Fibroblast of gingiva (primary cell): ENCODE measurements at places on chromosomes 3 and 15.

GRCh38 chr15:78810362-78811123, 721 bp downstream of the ADAMTS7 start:
- peak; percentile 55 for DNase-seq

GRCh38 chr15:55696221-55696620, 46.7 kb downstream of the PRTG start:
- DNase-seq, result no peak

GRCh38 chr15:40510201-40510600, 39.4 kb downstream of the CHST14 start:
- DNase-seq, result no peak

GRCh38 chr3:38576131-38576525, 73.4 kb downstream of the SCN5A start:
- DNase-seq, result no peak

GRCh38 chr3:39158148-39158715, 4.8 kb upstream of the CSRNP1 start:
- DNase-seq, result no peak

GRCh38 chr3:123261666-123262065, 59.9 kb downstream of the SEC22A start:
- DNase-seq, result no peak

- DNase-seq, result no peak
These were observed 511.3 kb downstream of the GABRG3 start for GRCh38 chr15:27482287-27482686.

DNA sequence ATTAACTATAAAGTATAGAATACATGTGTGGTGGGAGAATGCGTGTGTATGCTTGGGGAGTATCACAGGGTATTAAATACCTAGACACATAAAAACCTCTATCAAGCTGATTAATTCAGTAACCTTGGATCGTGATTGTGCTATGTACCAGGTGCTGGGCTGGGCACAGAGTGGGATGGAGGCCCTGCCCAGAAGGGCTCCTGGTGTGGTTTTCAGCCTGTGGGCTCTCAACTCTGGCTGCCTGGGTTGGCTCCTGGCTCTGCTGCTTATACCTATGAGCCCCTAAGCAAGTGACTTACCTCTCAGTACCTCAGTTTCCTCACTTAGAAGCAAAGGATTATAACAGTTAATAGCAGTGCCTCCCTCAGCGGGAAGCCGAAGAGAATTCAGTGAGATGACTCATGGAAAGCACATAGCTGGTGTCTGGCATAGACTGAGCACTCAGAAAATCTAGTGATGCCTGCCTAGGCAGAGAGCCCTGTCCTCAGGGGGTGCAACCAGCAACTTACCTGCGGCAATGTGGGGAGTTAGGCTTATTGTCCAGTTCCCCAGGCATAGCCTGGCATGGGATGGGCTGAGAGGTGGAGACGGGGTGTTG, 90.6 kb upstream of the MYZAP start:
- no peak for DNase-seq

- peak; percentile 72 for DNase-seq
These were observed 11.4 kb upstream of the STAB1 start for GRCh38 chr3:52483577-52484381.

- peak; percentile 65 for DNase-seq
These were observed 1.3 kb upstream of the TP63 start for GRCh38 chr3:189629803-189630455.

DNA sequence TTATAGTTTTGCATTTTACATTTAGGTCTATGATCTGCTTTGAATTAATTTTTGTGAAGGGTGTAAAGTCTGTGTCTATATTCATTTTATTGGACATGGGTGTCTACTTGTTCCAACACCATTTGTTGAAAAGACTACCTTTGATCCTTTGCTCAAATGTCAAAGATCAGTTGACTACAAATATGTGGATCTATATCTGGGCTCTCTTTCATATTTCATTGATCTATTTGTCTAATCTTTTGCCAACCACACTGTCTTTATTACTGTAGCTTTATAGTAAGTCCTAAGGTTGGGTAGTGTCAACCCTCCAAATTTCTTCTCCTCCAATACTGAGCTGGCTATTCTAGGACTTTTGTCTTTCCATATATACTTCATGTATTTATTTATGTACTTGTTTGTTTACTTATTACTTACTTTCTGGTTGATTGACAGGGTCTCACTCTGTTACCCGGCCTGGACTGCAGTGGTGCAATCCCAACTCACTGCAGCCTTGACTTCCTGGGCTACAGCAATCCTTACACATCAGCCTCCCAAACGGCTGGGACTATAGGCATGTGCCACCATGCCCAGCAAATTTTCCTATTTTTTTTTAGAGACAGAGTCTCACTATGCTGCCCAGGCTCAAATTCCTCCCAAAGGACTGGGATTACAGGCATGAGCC, 53.8 kb upstream of the TTBK2 start:
- DNase-seq, result no peak

GRCh38 chr15:58378241-58379085, 53.3 kb upstream of the LIPC start:
- peak; percentile 18 for DNase-seq

DNA sequence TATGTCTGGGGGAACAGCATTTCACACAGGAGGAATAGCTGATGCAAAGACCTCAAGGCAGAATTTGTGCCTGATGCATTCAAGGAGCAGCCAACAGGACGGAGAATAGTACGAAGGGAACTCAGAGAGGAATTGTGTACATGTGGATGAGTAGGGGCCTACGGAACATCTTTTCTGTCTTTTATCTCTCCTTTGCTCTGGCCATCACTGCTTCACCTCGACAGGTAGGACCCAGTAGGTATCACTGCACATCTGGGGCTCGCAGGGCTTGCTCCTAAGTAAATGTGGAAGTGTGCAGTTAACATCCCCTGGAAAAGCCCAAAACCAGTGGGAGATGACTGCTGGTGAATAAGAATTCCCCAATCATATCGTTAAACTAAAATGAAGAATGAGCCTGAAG, 56.4 kb upstream of the POU1F1 start:
- DNase-seq, result no peak

GRCh38 chr15:47415539-47415971, 301.8 kb upstream of the SEMA6D start:
- peak; percentile 52 for DNase-seq

DNA sequence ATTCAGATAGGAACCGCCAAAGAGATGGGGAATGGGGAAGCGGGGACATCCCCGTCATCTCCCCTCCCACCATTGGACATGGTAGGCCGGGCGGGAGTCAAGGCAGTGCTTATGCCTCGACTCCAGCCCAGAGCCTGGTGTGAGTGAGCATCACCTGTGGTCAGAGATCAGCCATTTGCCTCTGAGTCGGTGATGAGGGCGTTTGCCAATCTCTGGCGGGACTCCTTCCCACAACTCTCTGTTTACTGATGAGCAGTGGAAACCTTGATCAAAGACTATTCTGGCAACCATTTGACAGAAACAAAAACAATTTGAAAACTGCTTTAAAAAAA, 63.9 kb upstream of the HES1 start:
- DNase-seq, result no peak

DNA sequence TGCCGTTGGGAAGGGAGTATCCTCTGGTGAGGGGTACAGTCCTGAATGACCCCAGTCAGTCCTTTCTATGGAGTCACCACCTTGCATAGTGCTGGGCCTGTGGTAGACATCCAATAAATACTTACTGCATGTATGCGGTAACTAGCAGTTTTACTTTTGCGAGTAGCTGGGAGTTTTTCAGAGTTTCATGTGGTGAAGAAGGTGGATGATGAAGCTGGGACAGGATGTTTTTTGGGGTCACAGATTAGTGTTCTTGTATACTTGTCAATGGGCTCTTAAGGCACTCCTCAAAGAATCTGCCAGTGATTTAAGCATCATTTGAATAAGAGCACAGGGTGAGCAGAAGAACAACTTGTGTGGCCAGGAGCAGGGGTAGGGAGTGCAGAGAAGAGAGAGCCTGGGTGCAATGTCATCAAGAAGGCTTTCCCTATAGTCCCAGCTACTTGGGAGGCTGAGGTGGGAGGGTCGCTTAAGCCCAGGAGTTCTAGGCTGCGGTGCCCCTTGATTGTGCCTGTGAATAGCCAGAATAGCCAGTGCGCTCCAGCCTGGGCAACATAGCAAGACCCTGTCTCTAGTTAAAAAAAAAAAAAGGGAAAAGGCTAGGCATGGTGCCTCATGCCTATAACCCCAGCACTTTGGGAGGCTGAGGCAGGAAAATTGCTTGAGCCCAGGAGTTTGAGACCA, 22.1 kb downstream of the PPCDC start:
- DNase-seq, result no peak

DNA sequence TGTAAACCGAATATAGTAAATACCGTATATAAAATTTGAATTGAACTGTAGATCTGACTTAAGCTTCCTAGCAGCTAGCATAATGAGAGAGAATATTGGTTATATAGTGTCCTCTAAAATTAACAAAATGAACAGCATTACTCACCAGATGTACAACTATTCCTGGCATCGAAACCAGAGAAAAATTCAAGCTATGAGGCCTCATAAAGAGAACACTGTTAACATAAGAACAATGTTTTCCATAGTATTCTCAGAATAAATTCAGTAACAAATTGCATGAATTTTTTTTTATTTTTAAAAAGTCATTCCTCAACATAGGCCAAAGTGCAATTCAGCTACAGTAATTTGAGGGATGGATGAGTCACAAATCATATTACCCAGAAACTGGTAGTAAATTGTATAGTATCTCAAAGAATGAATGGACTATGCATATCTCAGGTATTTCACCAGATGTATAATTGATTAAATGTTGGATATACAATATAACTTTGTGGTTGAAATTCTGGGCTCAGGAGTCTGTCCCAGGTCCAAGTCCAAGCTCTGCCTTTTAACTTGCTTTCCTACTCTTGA, 5.0 kb downstream of the TMEM207 start:
- DNase-seq, result no peak

DNA sequence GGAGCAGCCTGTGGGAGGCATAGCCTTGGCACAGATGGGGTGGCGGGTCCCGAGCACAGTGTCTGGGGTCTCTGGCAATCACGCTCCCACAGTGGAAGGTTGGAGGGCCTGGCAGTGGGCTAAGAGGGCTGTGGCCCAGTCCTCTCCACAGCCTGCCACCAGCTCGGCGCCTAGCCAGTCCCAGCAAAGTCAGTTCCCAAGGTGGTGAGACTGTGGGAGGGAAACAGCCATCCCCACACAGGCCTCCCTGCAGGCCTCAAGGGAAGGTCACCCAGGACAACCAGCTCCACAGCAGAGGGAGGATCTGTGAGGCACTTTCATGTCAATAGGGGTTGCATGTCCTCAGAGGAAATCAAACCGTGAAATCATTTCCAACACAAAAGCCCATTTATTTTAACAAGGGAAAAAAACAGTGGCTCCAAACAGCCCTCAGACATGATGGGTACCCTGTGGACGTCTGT, 27.6 kb upstream of the LIMD1 start:
- no peak for DNase-seq

DNA sequence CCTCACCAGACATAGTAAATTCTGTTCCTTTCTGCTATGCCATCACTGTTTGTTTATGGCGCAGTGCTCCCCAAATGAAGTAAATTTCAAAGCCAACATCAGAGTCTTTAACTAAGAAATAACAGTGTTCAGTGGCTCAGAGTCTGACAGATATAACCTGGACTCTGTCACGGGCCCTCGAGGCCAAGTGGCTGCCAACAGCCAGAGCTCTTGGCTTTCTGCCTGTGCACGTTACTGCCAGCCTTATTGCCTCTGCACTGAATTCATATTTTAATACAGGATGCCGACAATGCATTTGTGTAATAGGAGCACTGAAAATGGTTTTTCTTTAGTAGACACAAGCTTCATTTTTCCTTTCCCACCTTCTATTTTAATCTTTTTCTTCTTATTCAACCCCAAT, 219.9 kb downstream of the NLGN1 start:
- DNase-seq, result no peak

- no peak for DNase-seq
These were observed 70.5 kb upstream of the WDR72 start for GRCh38 chr15:53829923-53830459.

- DNase-seq, result no peak
These were observed 9.4 kb downstream of the AKAP13 start for GRCh38 chr15:85389772-85390171.

DNA sequence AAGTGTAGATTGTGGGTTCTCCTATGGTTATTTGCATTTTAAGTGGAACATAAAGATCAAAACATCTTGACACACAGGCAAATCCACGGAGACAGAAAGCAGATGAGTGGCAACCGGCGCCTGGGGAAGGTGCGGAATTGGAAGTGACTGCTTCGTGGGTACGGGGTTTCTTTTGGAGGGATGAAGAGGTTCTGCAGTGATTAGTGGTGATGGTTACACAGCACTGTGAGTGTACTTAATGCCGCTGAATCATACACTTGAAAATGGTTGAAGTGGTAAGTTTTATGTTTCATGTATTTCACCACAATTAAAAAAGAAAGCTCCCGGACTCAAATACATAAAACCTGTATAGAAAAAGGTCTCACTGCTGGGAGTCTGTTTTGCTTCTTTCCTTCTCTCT, 18.5 kb upstream of the VPS33B start:
- no peak for DNase-seq

DNA sequence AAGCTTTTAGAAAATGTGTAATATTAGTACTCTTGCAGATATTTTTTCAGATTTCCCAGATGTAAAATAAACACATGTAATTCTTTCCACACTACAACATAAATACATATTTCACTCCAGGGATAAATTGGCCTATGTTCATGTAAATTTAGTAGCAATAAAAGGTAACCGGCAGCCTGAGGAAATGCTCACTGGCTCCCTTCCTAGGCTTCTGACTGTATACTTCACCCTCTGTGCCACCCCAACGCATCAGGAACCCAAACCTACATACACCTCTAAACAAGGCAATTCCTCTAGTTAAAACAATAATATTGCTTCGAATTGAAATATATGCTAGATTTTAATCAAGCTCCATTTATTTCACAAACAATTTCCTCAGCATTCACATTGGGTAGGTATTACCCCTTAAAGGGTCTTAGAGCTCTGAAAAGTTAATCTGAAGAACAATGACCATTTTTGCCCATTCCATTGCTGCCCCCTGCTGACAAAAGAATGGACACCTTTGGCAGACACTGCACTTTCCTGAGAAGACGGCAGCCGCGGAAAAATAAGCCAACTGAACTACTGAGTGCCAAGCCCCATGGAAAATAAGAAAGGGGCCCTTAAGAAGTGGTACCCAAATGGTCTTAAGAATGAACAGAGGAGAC, 212.5 kb downstream of the OSBPL10 start:
- DNase-seq, result peak; percentile 39

- DNase-seq, result no peak
These were observed 425.8 kb upstream of the WNT5A start for GRCh38 chr3:55912880-55913279.

- no peak for DNase-seq
These were observed 50.4 kb upstream of the DCLK3 start for GRCh38 chr3:36814776-36815175.

DNA sequence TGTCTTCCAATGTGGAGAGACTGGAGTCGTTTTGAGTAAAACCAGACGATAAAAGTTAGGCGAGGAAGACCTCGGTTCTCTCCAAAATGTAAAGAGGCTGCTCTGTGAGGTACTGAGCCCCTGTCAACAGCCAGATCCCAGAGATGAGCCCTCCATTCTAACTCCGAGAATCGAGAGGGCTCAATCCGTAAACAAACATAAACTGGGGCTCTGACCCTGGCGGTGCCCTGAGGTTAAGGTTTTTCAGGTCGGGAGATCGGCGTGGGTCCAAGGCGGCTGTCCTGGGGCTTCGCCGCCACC, 417 bp downstream of the TBCCD1 start:
- DNase-seq, result no peak

- no peak for DNase-seq
These were observed 117.2 kb upstream of the MEIS2 start for GRCh38 chr15:37217567-37217966.

- no peak for DNase-seq
These were observed 2.9 kb downstream of the GABRR3 start for GRCh38 chr3:98032265-98032664.
